B cell (primary cell): ENCODE measurements at places on chromosomes 6 and 20.

DNA sequence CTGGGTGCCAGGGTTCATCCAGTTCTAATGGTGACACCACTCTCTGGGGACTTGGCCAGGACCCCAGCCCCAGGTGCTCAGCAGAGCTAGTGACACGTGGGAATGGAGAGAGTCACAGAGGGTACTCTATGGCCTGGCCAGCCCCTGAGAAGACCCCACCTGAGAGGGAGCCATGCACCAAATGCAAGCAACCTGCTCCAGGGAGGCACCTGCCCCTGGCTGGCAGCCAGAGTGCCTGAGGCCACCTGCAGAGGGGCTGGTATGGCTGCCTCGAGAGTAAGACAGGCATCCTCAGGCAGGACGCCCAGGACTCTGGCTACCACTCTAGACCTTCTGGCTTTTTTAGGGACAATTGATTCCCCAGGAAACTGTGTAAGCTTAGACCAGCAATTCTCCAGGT lies 38.6 kb upstream of the CST7 start:
- DNase-seq = no peak

GRCh38 chr6:162017536-162017935 lies 710.0 kb downstream of the PRKN start:
- DNase-seq = no peak

GRCh38 chr6:32070814-32071543 lies 32.8 kb downstream of the CYP21A2 start:
- DNase-seq = no peak

- DNase-seq = no peak
Measured at GRCh38 chr6:85465762-85466161, 15.9 kb downstream of the NT5E start.

DNA sequence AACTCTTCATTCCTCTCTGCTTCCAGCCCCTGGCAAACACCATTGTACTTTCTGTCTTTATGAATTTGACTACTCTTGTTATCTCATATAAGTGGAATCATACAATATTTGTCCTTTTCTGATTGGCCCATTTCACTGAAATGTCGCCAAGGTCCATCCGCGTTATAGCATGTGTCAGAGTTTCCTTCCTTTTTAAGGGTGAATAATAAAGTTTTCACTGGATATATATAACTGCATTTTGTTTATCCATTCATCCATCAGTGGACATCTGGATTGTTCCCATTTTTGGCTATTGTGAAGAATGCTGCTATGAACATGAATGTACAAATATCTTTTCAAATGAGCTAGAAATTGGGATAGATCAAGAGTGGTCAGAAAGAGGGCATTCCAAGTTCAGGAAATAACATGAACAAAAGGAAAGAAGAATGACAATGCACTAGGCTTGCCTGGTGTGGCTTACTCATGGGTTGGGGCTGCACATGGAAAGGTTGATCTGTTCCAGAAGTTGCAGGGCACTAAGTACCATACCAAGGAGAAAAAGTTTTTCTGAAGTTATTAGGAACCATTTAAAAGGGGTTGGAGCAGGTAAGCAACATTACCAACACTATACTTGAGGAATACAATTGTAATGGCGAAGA lies 10.0 kb upstream of the L3MBTL3 start:
- no peak for DNase-seq
